ENCODE measurements at places on chromosomes 5 and 9. TPM values are rescaled to one million over a fixed set of nuclear protein-coding genes. Genes with fewer than 3 reads are reported as not detected.

DNA sequence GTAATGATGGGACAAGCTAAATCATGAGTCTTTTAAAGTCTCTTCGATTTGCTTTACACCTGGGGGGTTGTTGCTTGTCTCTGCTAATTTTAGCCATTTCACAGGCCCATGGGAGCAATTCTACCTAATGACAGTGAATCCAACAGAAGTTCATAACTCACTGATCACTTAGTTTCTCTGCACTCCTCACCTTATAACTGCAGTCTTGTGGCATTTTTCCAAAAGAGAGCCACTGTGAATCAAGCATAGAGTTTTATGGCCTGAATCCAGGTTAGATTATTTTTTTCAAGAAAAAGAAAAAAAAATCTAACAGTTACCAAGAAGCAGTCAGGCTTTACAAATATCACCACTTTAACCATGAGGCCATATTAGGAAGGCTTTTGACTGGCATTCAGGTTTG is 1.5 kb upstream of the IL7R start:
- DNase-seq, result no peak

DNA sequence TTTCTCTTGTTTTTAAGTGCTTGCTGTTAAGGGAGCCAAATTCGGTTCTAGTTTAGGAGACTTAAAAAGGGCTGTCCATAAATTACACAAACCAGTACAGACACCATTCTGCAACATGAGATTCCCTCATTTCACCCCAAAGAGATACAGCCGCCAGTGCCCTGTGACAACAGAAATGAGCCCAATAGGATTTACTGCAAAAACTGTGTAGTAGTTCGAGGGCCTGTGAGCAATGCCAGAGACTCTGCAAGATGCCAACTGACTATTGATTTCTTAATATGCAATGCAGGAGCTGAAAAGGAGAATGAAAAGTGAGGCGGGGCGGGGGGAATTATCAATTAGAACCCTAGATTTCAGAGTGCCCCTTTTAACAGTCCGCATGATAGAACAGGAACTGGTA is 5.7 kb upstream of the C5orf15 start:
- DNase-seq, result no peak

- no peak for DNase-seq
These were observed 91.5 kb upstream of the CDKN2B start for GRCh38 chr9:22100626-22101025.

DNA sequence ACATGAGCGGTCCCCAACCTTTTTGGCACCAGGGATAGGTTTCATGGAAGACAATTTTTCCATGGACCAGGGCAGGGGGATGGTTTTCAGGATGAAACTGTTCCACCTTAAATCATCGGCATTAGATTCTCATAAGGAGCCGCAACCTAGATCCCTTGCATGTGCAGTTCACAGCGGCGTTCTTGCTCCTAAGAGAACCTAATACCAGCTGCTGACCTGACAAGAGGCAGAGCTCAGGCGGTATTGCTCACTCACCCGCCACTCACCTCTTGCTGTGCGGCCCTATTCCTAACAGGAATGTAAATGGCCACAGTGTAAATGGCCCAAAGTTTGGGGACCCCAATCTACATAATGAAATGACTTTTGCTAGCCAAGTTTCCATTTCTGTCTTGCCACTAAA is 3.1 kb upstream of the PLIN2 start:
- DNase-seq, result no peak

Gene WNK2
- 1.1 TPM for total RNA-seq

Gene FCN1
- total RNA-seq, result 27.9 TPM

DNA sequence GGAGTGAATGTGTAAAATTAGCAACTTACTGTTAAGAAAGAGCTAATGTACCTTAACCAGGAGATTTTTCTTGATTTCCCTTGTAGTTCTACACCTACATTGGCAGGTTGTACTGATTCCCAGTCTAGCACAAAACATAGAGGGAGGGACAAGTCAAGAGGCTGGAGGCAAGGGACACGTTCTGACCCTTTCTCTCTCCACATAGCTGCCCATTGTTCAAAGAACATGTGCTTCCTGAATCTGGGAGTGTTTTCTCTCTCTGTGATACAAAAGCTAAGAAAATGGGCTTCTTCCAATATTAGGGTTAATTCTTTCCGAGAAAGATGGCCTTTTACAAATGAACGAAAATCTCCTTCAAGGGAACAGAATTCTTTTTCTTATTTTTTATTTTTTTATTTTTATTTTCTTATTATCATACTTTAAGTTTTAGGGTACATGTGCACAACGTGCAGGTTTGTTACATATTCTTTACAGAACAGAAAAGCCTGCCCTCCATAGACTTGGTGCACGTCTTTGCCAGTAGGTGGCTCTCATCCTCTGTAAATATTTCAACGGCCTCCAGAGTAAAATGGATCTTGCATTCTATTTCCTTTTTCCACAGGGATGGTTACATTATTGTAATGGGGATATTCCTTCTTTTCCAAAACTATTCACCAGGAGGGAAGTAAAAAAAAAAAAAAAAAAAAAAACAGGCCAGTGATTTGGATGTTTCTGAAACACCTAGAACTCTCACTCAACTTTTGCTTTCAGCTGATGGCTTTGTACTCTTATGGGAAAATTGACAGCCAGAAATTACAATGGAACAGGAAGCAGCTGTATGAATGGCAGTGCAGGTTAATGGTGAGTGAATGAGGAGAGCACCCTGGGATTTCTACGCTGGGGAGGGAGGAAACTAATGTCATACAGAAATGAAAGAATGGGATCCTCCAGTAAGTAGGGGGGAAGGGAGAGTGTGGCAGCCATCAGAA is 13.1 kb upstream of the IFNA5 start:
- DNase-seq, result no peak

Gene SERF1A
- 6.2 TPM for total RNA-seq

Gene GDF9
- total RNA-seq, result not detected

- DNase-seq, result no peak
These were observed 49.2 kb upstream of the NTRK2 start for GRCh38 chr9:84620338-84620737.

DNA sequence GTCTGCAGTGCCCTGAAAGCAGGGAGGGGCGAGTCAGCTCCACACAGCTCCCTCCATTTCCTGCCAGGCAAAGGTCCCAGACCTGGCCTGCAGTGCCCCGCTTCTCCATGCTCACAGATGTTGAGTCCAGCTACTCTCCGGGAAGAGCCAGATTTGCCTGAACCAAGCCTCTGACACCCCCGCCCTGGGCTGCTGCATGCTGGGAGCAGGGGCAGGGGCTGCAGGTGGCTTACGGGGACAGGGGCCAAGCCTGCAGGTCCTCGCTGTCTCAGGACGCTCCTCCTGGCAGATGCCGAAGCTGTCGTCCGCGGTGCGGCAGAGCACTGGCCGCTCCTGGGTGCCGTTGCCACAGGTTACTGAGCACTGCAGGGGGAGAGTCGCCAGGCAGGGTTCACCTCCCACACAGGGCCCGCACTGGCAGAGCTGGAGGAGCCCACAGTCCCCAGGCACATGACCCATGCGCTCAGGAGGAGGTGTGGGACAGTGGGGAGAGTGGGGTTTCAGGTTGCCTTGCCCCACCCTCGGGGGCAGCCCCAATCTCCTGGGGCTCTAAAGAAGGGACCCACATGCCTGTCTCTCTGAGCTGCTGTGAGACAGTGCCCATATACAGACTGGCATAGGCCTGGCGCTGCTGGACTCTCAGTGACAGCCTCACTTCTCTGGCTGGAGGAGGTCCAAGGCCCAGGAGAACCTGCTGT is 62.4 kb downstream of the ZNF354C start:
- peak; percentile 83 for DNase-seq

GRCh38 chr9:124040935-124041816 is 29.6 kb downstream of the LHX2 start:
- DNase-seq, result no peak

DNA sequence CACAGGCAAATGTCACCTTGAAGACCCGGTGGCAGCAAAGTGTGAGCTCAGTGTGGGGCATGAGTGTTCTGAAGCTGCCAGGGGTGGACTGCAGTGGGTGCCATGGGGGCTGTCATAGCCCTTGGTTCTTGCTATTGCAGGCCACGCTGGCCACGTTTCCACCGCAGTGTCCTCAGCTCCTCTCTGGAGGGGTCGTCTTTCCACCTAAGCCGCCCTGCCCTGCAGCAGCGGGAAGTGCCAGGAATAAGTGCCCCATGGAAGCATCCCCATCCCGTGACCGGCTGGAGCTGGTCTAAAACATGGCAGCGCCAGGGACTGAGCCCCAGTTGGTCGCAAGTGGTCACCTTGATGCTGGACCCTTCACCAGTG is 6.9 kb downstream of the OBP2B start:
- peak; percentile 73 for DNase-seq

DNA sequence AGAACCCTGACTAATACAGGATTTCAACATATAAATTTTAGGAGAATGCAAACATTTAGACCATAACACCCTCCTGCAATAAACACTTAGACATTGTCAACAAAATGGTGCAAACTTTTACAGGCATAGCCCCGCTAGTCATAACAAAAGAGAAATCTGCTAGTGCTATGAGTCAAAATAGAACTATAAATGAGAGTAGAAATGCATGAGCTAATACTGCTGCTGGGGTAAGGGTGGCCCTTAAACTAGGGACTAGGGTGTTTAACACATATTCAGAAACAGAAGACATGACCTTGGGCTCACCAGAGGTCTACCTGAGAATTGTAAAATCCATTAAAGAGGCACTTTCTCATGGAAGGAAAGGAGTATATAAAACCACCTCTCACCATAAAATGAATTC is 131.6 kb downstream of the TLR4 start:
- DNase-seq, result no peak

GRCh38 chr5:175279506-175279905 is 164.5 kb downstream of the DRD1 start:
- DNase-seq, result no peak

Gene OSMR
- total RNA-seq, result 141 TPM

Gene C5orf58
- not detected for total RNA-seq

Gene NME5
- 0.71 TPM for total RNA-seq

Gene FAM81B
- total RNA-seq, result not detected

DNA sequence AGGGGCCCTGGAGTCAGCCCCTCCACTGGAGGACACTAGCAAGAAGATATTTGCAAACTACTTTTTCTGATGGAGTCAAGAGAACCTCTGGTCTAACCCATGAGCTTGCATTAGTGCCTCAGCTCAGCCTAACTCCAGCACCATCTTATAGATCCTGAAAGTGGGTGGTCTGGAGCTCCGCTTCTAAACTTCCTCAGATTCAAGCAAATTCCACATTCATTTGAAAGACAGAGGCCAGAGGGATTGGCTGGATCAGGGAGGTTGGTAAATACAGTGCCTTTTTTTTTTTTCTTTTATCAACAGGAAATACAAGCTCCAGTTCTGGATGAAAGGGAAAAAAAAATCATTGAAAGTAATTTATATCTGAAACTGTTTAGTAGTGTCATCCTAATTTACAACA is 99.9 kb downstream of the ENC1 start:
- no peak for DNase-seq

GRCh38 chr9:130664251-130665028 is at the start of gene PRDM12:
TSS of gene PRDM12 (plus strand) at chr9:130664594. CDS start at chr9:130664654, 60 bp downstream.
- no peak for DNase-seq

DNA sequence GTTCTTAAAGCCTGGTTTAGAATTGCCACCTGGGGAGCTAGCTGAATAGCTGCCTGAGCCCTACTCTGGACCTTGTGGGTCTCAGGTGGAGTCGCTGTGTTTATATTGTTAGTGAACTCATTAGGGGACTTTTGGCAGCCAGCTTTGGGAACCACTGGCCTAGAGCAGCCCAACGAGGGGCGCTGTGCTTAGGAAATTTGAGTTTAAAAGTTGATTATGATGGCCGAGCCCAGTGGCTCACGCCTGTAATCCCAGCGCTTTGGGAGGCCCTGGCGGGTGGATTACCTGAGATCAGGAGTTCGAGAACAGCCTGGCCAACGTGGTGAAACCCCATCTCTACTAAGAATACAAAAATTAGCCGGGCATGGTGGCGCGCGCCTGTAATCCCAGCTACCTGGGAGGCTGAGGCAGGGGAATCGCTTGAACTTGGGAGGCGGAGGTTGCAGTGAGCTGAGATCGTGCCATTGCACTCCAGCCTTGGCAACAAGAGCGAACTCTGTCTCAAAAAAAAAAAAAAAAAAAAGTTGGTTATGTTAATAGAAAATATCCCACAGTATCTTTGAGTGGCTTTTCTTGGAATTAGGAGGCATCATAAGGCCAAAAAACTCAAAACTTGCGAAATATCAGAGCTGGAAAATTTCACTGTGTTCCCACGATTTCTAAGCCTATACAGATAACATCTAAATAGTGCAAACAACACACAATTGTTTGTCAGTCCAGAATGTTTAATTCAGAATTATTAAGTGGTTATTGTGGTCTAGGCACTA is 809 bp downstream of the MCCC2 start:
- no peak for DNase-seq

Gene TOPORS
- total RNA-seq, result 13.2 TPM

- DNase-seq, result no peak
These were observed 212.6 kb downstream of the MCTP1 start for GRCh38 chr5:95072281-95072680.

GRCh38 chr5:158589939-158590338 is 509.8 kb downstream of the EBF1 start:
- no peak for DNase-seq

DNA sequence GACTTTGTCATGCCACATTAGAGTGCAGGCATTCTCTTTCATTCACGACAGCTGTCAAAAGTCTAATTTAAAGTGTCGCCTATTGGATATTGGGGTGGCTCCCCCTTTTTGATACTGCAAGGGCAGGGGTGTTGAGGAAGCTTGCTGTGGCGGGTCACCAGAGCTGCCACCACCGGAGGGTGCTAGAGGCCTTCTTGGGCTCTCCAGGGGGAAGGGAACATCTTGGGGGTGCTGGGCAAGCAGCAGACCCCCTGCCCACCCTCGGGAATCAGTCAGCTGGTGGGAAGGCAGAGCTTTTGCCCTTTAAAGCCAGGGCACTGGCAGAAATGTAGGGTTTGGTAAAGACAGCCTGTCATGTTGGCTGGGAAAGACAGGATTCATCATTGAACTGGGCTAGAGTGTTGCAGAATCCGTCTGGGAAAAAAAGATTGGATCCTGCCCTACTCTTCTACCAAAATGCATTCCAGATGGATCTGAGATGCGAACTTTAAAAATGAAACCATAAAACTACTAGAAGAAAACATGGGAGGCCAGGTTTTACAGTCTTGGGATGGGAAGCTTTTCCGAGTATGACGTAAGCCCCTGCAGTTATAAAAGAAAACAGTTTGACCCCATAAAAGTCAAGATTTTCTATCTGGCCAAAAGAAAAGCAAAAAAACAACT is 22.3 kb downstream of the COL5A1 start:
- no peak for DNase-seq

Gene NFIB
- 143 TPM for total RNA-seq

- peak; percentile 12 for DNase-seq
These were observed 219.9 kb downstream of the CDK5RAP2 start for GRCh38 chr9:120360046-120360445.

GRCh38 chr5:38023799-38024198 is 184.0 kb upstream of the GDNF start:
- no peak for DNase-seq
